ENCODE measurements at places on chromosomes 1 and 21.

GRCh38 chr1:26161415-26162219, 2.7 kb downstream of the FAM110D start:
- DNase-seq: no peak

GRCh38 chr1:6386371-6386949, 7.1 kb downstream of the ACOT7 start:
- DNase-seq: no peak

DNA sequence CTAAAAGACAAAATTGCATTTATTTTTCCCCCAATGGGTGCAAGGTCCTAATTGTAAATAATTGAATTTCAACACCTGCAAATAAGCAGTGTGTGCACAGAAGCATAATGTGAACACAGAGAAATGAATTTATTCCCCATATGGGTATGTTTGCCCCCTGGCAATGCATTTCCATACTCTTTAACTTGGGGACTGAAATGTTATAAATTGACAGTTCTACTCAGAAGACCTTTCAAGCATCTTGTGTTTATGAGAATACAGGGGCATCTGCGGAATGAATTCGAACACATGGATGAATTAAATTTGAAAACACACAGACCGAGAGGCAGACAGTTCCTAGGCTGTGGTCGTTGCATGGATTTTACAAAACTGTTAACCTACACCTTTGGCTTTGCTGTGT, 3.5 kb downstream of the PBX1 start:
- no peak for DNase-seq

GRCh38 chr1:155011437-155012025, 8.9 kb downstream of the ZBTB7B start:
- DNase-seq: no peak

- no peak for DNase-seq
These were observed 376.3 kb upstream of the C1orf87 start for GRCh38 chr1:60449876-60450275.

- DNase-seq: no peak
These were observed 773 bp upstream of the DDX59 start for GRCh38 chr1:200670242-200671118.

DNA sequence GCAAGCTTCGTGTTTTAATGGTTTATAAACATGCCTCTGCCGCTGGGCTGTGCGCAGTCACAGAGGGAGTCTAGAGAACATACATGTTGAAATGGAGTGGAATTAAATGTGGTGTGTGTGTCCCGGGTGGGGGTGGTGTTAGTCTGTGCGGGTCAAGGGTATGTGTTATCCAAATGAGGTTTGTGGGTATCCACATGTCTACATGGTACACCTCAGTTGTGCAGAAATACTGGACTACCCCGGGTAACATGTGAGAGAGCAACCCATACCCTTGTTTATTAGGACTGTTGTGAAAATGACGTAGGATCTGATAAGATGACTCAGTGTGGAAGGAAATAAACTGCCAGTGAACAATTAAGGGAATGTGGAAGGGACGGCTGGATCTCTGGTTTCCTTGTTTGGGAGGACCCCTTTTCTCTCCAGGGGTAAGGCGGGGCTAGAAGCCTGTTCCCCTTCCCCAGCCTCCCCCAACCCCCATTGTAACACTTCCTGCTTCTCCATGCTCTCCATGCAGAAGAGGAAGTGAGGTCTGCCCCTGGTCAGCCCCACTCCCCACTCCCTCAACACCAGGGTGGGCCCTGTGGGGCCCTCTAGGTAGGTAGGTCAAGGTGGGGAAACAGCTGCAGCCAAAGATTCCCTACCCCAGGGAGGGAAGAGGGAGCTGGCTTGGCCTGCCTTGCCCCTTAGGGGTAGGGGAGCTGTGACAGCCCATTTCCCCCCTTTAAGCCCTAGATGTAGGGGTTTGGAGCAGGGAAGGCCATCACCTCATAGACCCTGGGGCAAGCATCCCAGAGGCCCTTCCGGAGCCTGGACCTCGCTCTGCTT, 690 bp downstream of the EPS8L3 start:
- no peak for DNase-seq

- no peak for DNase-seq
These were observed 9.8 kb downstream of the C1orf74 start for GRCh38 chr1:209774592-209774991.

- no peak for DNase-seq
These were observed 63.7 kb downstream of the CLDN17 start for GRCh38 chr21:30102871-30103270.

GRCh38 chr1:25927521-25928265, 21.5 kb upstream of the STMN1 start:
- no peak for DNase-seq

- peak; percentile 6 for DNase-seq
These were observed 17.2 kb downstream of the SYT2 start for GRCh38 chr1:202692959-202693555.

GRCh38 chr1:93980320-93981273, 71.4 kb upstream of the GCLM start:
- no peak for DNase-seq

DNA sequence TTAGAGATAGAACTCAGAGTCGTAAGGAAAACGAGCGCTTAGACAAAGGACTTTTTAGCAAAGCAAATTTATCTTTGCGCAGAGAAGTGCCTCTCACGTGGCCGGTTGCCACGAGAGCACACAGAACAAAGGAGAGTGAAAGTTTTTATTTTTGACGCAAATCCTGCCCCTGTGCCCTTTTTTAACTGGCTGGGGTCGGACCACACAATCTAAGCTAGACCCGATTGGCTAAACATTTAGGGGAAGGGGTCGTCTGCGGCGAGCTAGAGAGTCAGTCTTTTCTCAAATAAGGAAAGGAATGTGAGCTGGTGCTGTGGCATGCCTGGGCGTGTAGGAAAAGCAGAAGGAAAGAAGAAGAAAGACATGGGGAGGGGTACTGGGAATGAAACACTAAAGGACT, 2.4 kb downstream of the KRTAP10-2 start:
- no peak for DNase-seq

DNA sequence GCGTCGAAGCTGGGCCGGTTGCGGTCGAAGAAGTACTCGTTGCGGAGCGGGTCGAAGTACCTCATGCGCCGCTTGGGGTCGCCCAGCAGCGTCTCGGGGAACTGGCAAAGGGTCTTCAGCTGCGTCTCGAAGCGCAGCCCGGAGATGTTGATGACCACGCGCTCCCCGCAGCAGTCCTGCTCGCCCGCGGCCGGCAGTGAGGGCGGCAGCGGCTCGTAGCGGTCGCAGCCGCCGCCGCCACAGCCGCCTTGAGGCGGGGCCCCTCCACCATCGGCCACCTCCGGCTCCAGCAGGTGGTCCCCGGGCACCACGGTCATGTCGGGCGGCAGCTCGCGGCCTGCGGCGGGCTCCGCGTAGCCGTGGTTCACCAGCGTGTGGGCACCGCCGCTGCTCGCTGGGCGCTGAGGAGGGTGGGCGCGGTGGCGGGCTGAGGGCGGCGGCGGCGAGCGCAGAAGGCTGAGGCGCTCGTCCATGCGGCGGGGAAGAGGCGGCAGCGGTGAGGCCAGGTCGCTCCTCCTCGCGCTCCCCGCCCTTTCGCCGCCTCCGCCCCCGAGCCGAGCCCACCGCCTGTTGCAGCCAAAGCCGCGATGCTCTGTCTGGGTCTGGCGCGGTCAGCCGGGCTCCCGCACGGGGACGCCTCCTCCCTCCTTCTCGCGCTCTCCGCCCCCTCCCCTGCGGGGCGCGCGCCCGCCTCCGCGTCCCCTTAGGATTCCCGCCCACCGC, at the start of gene KCNA3:
Gene KCNA3, minus strand, starts transcription at position 604 of the 723 bp plus-strand sequence. Its CDS starts 131 bp downstream, at position 473.
- DNase-seq: peak; percentile 69

GRCh38 chr1:173330149-173330951, 123.2 kb upstream of the TNFSF4 start:
- DNase-seq: no peak

GRCh38 chr1:107454791-107455190, 314.0 kb downstream of the NTNG1 start:
- no peak for DNase-seq

- no peak for DNase-seq
These were observed 191.2 kb downstream of the RERE start for GRCh38 chr1:8625981-8626898.

- DNase-seq: no peak
These were observed 4.3 kb upstream of the CLEC20A start for GRCh38 chr1:178500936-178501554.

DNA sequence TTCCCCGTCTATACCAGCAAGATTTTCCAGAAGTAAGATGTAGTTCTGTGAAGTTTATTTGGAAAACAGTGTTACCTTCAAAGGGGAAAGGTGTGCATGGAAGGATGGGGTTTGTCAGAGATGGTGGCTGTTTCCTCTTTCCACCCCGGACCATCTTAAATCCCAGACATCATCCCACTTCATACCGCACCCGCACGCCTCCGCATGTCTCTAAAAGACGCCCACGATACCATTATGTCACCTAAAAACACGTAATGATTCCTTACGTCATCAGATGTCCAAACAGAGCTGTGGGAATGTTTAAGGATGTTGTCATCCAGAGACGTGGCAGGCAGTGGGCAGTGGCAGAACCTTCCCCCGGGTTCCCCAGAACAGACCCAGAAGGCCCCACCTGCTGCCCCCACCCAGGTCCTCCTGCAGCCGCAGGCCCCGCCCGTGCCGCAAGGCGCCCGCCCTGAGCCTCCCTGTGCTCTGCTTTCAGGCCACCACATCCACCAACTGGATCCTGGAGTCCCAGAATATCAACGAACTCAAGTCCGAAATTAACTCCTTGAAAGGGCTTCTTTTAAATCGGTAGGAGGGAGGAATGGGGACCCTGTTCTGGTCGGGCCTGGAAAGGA, 152.2 kb downstream of the PEX14 start:
- no peak for DNase-seq

DNA sequence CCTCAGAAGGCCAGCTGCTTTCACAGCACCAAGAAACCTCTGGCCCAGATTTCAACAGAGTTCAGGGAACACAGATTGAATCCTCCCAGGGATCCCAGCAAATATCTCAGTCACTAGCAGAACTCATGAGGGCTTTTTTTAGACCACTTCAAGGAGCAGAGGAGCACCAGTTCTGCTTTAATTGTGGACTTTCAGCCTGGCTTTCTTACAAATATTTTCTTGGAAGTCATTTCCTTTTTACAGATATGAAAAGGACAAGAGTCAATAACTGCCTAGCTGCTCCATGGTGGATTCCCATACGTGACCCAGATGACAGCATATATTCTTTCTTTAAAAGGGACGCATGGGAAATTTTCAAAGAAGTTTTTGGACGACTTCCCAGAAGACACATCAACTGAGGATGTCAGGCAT, 6.4 kb upstream of the LRRC8B start:
- DNase-seq: no peak

- DNase-seq: no peak
These were observed 108.1 kb upstream of the HAO2 start for GRCh38 chr1:119260506-119260905.

DNA sequence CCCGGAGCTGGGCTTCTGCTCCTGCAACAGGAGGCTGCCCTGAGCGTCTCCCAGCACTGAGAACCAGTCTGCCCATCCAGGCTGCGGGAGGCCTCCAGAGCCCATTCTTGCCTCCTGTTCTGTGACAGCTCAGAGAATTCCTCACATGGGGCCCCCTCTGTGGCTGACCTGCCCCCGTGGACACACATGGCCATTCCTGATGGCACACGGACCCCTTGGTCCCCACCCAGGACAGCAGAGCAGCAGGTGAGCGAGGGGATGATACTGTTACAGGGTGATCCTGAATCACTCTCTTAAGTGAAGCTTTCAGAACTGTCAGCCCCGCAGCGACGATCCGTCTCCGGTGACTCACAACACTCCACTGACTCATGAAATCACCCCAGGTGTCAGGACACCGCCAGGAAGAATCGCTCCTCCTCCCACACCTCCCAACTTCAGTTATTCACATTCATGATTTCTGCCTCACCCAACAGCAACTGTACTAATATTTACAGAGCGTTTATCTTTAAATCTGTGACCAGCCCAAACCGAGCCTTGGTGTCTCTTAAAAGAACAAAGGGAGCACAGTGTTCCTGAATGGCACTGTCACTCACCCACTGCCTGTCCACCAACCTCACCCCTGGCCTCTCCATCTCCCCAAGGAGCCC, 22.5 kb downstream of the CHD5 start:
- DNase-seq: no peak

- no peak for DNase-seq
These were observed 35.3 kb upstream of the PAXBP1 start for GRCh38 chr21:32806810-32807386.

GRCh38 chr1:247088967-247089366, 10.4 kb upstream of the ZNF670 start:
- no peak for DNase-seq

- no peak for DNase-seq
These were observed 14.2 kb upstream of the F13B start for GRCh38 chr1:197081117-197081753.

- no peak for DNase-seq
These were observed 16.5 kb upstream of the ZC3H11B start for GRCh38 chr1:219629296-219629880.

DNA sequence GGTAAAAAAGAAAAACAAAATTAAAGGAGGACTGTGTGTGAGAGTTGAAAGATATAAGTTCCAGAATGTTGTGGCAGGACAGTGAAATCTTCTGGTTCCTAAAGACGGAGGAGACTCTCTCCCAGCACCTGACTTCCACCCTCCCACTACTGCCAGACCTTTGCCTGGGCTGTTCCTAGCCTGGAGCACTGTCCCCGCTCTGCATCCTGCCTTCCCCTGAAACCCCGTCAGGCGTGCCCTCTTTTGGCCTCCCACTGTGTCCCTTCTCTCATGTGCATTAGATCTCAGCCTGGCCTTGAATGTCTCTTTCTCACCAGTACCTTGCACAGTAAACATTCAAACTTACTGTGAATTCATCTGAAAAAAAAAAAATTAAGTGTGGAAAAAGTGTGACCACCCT, 74.1 kb downstream of the VPS26C start:
- DNase-seq: no peak

DNA sequence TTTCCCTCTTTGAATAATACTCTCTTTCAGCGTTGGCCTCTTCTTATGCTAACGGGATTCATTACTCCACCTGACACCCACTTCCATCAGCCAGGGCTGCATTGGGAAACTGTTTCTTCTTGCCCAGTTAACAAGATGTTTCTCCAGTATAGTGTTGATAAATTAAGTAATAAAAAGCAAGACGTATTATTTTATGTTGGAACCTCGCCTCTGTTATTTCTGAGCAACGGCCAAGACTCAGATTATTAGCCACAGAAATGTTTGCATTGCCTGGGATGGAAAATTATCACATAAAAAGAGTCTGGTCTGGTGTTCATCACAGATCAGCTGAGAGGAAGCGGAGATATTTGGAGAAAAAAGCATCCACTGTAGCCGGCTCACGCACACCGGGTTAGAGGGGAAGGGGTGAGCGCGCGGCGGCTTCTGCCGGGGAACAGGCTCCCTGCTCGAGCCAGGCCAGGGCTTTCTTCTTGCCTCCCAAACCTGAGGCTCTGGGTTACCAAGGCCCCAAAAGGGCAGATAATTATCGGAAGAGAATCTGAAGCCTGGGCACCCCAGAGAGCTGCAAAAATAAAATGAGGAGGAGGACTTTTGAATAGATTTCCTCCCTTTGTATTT, 189.5 kb downstream of the PRDM16 start:
- DNase-seq: no peak

- no peak for DNase-seq
These were observed 79.0 kb upstream of the KRTAP19-8 start for GRCh38 chr21:31117128-31117916.

GRCh38 chr21:46054451-46054881, 43.4 kb upstream of the COL6A2 start:
- no peak for DNase-seq

GRCh38 chr1:215344539-215344938, 222.6 kb upstream of the KCTD3 start:
- no peak for DNase-seq
